ENCODE measurements at places on chromosomes 11 and 22. TPM values are rescaled to one million over a fixed set of nuclear protein-coding genes. Genes with fewer than 3 reads are reported as not detected.

Gene EEF1G
- 863 TPM for total RNA-seq

Gene HPS4
- total RNA-seq, result 33.3 TPM

Gene CDC42EP1
- total RNA-seq, result 6.6 TPM

Gene RFPL3
- not detected for total RNA-seq

Gene NXPE2
- total RNA-seq, result 1.2 TPM

Gene MIOX
- total RNA-seq, result not detected

Gene PLEKHB1
- total RNA-seq, result 1.0 TPM

Gene SYT9
- total RNA-seq, result 2.6 TPM

Gene BATF2
- 0.85 TPM for total RNA-seq

Gene OR8D4
- total RNA-seq, result 0.21 TPM

Gene CRYBB3
- total RNA-seq, result not detected

Gene DERL3
- total RNA-seq, result 0.74 TPM

Gene C22orf31
- not detected for total RNA-seq

Gene BTG4
- total RNA-seq, result not detected

Gene LINC01488
- not detected for total RNA-seq

Gene APOBEC3F
- total RNA-seq, result 4.7 TPM

Gene MS4A3
- total RNA-seq, result 0.69 TPM

Gene SLC7A4
- 0.42 TPM for total RNA-seq

Gene GPHA2
- total RNA-seq, result not detected

Gene SLC35C1
- total RNA-seq, result 6.2 TPM

Gene PMM1
- total RNA-seq, result 8.8 TPM

Gene MMP8
- total RNA-seq, result 1.3 TPM

Gene SYT7
- 1.1 TPM for total RNA-seq

Gene PRAME
- not detected for total RNA-seq

Gene KRTAP5-1
- not detected for total RNA-seq

Gene IGF2
- 362 TPM for total RNA-seq

Gene RCOR2
- 1.9 TPM for total RNA-seq

Gene LPXN
- total RNA-seq, result 5.3 TPM

Gene GTPBP1
- total RNA-seq, result 30.8 TPM

Gene RAB3IL1
- 13.0 TPM for total RNA-seq

Gene PRSS23
- total RNA-seq, result 169 TPM

Gene CHRDL2
- total RNA-seq, result 0.69 TPM

Gene KDELR3
- total RNA-seq, result 75.7 TPM

Gene OR51B2
- total RNA-seq, result 1.7 TPM

Gene PLAAT4
- 9.4 TPM for total RNA-seq

Gene CFAP300
- 5.9 TPM for total RNA-seq

Gene HEPN1
- not detected for total RNA-seq

Gene OR2AG2
- 0.26 TPM for total RNA-seq

Gene NCR3LG1
- 1.6 TPM for total RNA-seq

Gene SSTR3
- total RNA-seq, result not detected

Gene SLC22A9
- total RNA-seq, result not detected

Gene IRAG1
- 60.1 TPM for total RNA-seq

Gene TRPM5
- 0.11 TPM for total RNA-seq

Gene DDIAS
- 7.8 TPM for total RNA-seq

Gene GRM5
- total RNA-seq, result 0.53 TPM

Gene SYT12
- 0.26 TPM for total RNA-seq

Gene OR2AG1
- total RNA-seq, result not detected

Gene GAS2
- total RNA-seq, result 18.8 TPM

Gene HEPHL1
- not detected for total RNA-seq

Gene APOL5
- 1.4 TPM for total RNA-seq

Gene KLHL35
- 1.7 TPM for total RNA-seq

Gene FREY1
- 0.58 TPM for total RNA-seq

Gene HBB
- total RNA-seq, result 394 TPM

Gene OR2D2
- 0.53 TPM for total RNA-seq

Gene SCARF2
- total RNA-seq, result 10.4 TPM

Gene IGSF9B
- 11.4 TPM for total RNA-seq

Gene SRSF8
- total RNA-seq, result 30.2 TPM
